Thoracic aorta (tissue), 2 donors: ENCODE measurements at places on chromosomes 3 and 15.
A peak's percentile ranks its signal among the peaks of the same experiment; 100 is the strongest.

DNA sequence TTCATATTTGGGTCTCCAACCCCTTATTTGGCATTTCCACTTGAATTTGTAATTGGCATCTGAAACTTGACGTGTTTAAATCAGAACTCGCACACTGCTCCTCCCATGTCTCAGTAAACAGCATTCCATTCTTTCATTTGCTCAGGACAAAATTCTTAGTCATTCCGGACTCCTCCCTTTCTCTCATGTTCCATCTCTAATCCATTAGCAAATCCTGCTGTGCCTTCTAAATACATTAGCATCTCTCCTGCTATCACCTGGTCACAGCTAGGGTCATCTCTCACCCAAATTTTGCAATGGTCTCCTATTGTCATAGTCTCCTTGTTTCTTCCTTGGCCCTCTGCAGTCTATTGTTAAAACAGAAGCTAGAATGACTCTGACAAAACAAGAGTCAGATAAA is 119.9 kb upstream of the CADPS start:
- no peak overlapping the region for H3K27ac ChIP-seq
- no peaks in the 10 kb centered on the region for H3K4me1 ChIP-seq
- H3K27me3 ChIP-seq: no peaks in the 10 kb centered on the region
- DNase-seq: no peak
- H3K4me3 ChIP-seq: no peak overlapping the region
- no peaks in the 10 kb centered on the region for H3K36me3 ChIP-seq

- no peak overlapping the region for H3K27ac ChIP-seq
- DNase-seq: no peak
- H3K27me3 ChIP-seq: no peaks in the 10 kb centered on the region
- H3K4me1 ChIP-seq: no peaks in the 10 kb centered on the region
- H3K4me3 ChIP-seq: no peak overlapping the region
These were observed 268.2 kb upstream of the LYSMD4 start for GRCh38 chr15:100001405-100001804.

GRCh38 chr3:169179321-169179720 is 484.2 kb downstream of the MECOM start:
- no peak for DNase-seq
- no peaks in the 10 kb centered on the region for H3K27me3 ChIP-seq
- no peaks in the 10 kb centered on the region for H3K36me3 ChIP-seq
- no peak overlapping the region for H3K27ac ChIP-seq
- peaks cover 3% of the 10 kb centered on the region for H3K4me1 ChIP-seq

DNA sequence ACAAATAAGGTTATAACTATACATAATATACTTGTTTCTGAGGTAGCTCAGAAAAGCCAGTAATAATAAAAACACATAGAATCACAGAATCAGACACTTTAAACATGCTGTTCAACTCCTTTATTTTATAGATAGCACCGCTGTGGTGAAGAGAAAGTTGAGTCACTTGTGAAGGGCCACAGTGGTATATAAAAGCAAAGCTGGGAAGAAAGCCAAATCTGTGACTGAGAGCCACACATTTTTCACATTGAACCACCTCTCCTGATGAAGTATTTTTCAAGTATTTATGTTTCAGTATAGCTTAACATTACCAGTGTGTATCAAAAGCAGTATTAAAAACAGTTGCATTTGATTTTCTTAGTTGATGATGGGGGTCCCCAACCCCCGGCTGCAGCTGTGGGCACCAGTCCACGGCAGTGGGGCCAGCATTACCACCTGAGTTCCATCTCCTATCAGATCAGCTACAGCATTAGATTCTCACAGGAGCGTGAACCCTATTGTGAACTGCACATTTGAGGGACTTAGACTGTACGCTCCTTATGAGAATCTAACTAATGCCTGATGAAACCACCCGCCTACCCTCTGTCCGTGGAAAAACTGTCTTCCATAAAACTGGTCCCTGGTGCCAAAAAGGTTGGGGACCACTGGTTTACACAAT is 46.2 kb downstream of the TBL1XR1 start:
- no peak for DNase-seq
- H3K36me3 ChIP-seq: no peaks in the 10 kb centered on the region
- H3K27me3 ChIP-seq: no peaks in the 10 kb centered on the region
- H3K4me1 ChIP-seq: peaks cover 58% of the 10 kb centered on the region

DNA sequence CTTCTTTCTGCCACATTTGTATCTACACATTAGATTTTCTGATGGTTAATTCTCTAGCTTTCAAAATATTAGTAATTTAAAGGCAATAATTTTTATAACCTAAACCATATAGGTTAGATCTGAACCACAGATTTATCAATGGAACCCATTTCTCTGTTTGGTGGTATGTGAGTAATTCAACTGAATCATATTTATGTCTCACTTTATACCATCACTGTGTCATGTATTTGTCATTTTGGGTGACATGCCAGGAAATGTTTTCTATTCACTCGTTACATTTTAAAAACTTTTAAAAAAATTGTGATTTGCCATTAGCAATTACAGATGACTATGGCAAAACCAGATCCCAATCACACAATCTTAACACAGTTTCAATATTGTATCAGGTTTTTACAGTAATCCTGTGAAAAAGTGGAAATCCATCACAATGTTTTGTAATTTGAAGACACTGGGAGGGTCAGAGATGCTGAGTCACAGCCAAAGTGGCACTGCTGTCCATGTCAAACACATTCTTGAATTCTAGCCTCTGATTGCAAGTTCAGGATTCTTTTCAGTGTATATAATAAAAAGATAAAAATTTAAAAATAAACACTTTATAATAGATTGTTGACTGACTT is 356.0 kb upstream of the RBMS3 start:
- H3K36me3 ChIP-seq: no peaks in the 10 kb centered on the region
- no peaks in the 10 kb centered on the region for H3K4me1 ChIP-seq
- H3K4me3 ChIP-seq: no peak overlapping the region
- H3K27ac ChIP-seq: no peak overlapping the region
- H3K27me3 ChIP-seq: no peaks in the 10 kb centered on the region

- peaks cover 7% of the 10 kb centered on the region for H3K4me1 ChIP-seq
- H3K4me3 ChIP-seq: no peak overlapping the region
- H3K27ac ChIP-seq: no peak overlapping the region
- no peaks in the 10 kb centered on the region for H3K36me3 ChIP-seq
- DNase-seq: no peak
These were observed 187.9 kb downstream of the OPA1 start for GRCh38 chr3:193780810-193781478.

DNA sequence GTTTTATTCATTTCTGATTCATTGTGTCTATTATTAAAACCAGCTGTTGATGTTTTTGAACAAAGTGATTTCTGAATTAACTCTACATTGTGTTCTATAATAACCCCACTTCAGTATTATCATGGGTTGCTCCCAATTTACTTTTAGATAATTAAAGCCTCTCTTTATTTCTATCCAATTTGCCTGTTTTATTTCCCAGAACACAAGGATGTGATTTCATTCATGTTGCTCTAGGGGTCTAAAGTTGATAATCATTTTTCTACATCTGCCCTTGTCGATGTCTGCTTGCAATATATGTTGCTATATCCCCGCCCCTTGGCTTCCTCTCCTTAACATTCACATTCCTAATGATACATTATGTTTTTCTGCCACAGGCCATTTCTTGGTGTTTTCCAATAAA is 747.3 kb downstream of the CADM2 start:
- no peak for DNase-seq
- no peaks in the 10 kb centered on the region for H3K36me3 ChIP-seq
- no peak overlapping the region for H3K27ac ChIP-seq
- H3K27me3 ChIP-seq: no peaks in the 10 kb centered on the region
- H3K4me1 ChIP-seq: no peaks in the 10 kb centered on the region

- DNase-seq: no peak
- no peak overlapping the region for H3K27ac ChIP-seq
- H3K4me3 ChIP-seq: no peak overlapping the region
- no peaks in the 10 kb centered on the region for H3K27me3 ChIP-seq
- no peaks in the 10 kb centered on the region for H3K36me3 ChIP-seq
These were observed 4.7 kb upstream of the ARHGEF3 start for GRCh38 chr3:56806407-56806806.

DNA sequence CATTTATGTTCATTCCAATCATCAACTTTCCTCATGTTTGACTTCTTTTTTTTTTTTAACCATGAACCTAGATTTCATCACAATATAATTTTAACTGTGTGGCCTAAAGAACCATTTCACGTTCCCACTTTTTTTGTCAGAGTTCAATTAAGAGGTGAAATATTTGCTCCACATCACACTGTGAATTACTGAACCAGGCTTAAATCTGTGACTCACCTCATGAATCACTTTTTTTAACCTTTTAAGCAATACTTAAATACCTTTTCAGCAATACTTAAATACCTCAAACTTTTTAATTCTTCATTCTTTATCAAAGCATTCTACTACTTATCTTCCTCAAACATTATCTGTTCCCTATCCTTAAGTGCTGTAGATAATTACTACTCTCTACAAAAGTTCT is 137.6 kb downstream of the SI start:
- H3K27ac ChIP-seq: no peak overlapping the region
- H3K27me3 ChIP-seq: no peaks in the 10 kb centered on the region
- H3K4me3 ChIP-seq: no peak overlapping the region
- no peaks in the 10 kb centered on the region for H3K36me3 ChIP-seq
- no peaks in the 10 kb centered on the region for H3K4me1 ChIP-seq

DNA sequence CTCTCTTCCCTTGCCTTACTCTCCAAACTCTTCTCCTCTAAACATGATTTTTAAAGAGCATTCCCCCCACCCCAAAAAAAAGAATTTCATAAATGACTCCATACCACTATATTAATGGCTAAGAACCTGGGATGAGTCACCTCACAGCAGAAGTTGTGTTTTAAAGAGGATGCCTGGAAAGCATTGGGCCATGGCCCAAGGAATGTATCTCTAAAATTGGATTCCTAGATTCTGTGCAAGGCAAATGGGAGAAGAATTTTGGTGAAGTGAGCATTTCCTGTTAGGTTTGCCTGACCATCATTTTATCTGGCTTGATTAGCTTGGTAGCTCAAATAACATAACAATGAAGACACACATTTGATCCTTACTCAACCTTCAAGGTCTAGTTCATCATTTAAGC is 251.4 kb downstream of the NR1D2 start:
- no peak for DNase-seq
- H3K27ac ChIP-seq: no peak overlapping the region
- no peaks in the 10 kb centered on the region for H3K27me3 ChIP-seq
- no peaks in the 10 kb centered on the region for H3K36me3 ChIP-seq
- H3K4me1 ChIP-seq: peaks cover 11% of the 10 kb centered on the region
- H3K4me3 ChIP-seq: no peak overlapping the region

DNA sequence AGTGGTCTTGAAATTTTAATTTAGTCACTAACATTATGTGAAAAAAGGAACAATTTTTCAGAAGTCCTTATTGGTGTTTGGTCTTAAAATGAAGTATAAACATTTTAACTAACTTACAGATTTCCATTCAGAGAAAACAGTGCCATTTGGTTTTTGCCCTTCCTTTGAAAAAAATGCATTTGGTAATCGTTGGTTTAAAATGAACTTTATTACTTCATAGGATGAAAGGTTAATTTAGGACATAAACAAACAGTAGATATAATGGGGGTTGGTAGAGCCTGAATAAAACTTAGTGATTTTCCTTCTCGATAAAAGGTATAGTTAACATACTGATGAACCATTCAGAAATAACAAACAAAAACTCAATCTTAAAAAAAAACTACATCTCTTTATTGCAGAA is 39.7 kb downstream of the TFG start:
- DNase-seq: no peak
- H3K4me3 ChIP-seq: no peak overlapping the region
- H3K27ac ChIP-seq: no peak overlapping the region
- H3K27me3 ChIP-seq: no peaks in the 10 kb centered on the region
- peaks cover 8% of the 10 kb centered on the region for H3K36me3 ChIP-seq

- H3K36me3 ChIP-seq: no peaks in the 10 kb centered on the region
- peaks cover 49% of the 10 kb centered on the region for H3K4me1 ChIP-seq
- no peaks in the 10 kb centered on the region for H3K27me3 ChIP-seq
- DNase-seq: no peak
- peak overlapping the region; percentile 66 for H3K4me3 ChIP-seq
- peak overlapping the region; percentile 63 for H3K27ac ChIP-seq
These were observed 55.4 kb downstream of the PSMD6 start for GRCh38 chr3:63967675-63968611.

DNA sequence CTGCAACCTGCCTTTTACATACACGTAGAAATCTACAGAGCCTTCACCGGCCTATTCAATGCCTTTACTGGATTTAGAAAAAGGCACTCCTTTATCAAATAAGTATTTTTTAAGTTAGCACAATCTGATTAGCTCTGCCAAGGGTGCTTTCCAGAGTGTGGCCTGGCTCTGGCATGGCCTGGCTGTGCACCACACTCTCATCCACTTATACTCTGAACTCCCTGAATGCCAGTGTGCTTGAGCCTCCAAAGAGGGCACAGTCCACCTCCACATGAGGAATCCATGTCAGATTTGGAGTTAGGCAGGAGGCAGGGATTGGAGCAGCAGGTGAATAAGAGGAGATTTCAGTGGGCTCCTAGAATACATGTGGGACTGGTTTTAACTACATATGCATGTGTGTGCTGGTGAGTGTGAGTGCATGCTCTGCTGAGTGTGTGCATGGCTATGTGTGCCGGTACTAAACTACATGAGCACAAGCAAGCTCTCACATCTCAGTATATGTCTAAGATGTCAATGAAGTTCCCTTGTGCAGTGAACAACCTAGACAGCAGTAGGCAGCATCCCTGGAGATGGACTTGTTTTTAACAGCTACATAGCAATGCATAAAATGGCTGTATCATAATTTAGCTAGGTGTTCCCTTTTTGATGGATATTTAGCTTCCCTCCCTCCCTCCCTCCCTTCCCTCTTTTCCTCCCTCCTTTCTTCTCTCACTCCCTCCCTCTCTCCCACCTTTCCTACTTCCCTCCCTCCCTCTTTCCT is 17.8 kb upstream of the ZFAND6 start:
- no peak overlapping the region for H3K27ac ChIP-seq
- no peaks in the 10 kb centered on the region for H3K36me3 ChIP-seq
- H3K4me3 ChIP-seq: no peak overlapping the region

DNA sequence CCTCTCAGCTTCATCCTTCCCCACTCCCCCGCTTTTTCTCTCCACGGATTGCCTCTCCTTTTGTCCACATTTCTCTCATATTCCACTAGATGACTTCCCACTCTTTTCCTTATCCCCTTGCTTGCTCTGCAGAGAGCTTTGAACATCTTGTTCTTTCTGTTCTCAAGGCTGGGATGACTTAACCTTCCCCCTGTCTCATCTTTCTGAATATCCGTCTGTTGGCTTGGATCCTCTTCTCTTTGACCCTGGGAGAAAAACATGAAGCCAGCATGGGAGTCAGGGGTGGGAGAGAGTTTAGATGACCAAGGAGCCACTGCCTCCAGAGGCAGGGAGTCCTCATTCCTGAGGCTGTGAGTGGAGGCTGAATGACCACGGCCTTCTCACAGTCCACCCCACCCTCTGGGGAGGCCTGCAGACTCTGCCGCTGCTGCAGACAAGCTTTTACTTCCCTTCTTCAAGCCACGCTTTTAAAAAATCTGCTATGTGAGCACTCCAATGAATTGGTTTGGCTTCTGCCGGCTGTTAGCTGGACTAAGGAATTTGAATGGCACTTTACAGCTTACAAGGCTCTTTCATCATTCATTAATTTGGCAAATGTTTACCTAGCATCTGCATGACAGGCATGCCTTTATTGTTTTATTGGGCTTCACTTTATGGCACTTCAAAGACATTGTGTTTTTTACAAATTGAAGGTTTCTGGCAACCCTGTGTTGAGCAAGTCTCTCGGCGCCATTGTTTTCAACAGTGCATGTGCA is 111.6 kb upstream of the SLC6A6 start:
- no peaks in the 10 kb centered on the region for H3K4me1 ChIP-seq
- H3K27me3 ChIP-seq: no peaks in the 10 kb centered on the region
- no peak overlapping the region for H3K27ac ChIP-seq
- H3K36me3 ChIP-seq: no peaks in the 10 kb centered on the region
- no peak for DNase-seq
